ENCODE measurements at places on chromosomes 12 and 14.

- no peak for DNase-seq
Measured at GRCh38 chr12:6927379-6928021, at the start of gene ATN1. ATN1 (plus strand) TSS chr12:6927959; CDS start chr12:6934002, 6,043 bp downstream.

DNA sequence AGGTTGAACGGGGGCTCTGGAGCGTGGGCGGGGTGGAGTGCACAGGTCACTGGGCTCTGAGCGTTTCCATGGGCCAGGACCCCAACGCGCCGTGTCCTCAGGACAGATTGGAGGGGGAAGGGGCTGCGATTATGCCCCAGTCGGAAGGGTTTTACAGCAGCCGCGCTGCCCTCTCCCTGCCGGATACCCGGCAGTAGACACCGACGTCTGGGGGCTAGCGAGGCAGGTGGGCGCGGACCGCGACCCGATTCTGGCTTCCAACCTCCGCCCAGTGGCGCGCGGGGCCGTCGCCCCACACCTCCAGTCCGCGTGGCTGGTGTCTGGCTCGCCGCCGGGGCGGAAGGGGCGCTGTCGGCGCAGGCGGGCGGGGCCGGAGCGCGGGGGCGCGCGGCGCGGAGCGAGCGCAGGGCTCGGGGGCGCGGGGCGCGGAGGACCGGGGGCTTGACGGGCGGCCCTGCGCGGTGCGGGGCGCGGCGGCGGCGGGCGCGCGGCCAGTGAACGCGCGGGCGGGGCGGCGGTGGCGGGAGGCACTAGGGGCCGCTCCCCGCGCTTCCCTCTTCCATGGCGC lies 2.4 kb upstream of the KIF26A start:
- DNase-seq = no peak

GRCh38 chr12:52916216-52916615 lies 11.3 kb upstream of the KRT8 start:
- no peak for DNase-seq

DNA sequence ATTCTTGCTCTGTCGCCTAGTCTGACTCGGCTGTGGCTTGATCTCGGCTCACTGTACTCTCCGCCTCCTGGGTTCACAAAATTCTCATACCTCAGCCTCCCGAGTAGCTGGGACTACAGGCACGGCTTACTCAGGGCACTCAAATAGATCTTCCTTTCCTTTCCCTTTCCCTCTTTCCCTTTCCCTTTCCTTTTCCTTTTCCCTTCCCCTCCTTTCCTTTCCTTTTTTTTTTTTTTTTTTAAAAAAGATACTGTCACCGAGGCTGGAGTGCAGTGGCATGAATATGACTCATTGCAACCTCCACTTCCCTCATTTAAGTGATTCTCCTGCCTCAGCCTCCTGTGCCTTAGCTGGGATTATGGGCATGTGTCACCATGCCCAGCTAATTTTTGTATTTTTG lies 86.0 kb downstream of the AEBP2 start:
- no peak for DNase-seq

- no peak for DNase-seq
Measured at GRCh38 chr12:26571560-26571959, 261.4 kb downstream of the ITPR2 start.

GRCh38 chr12:88266806-88267360 lies 124.8 kb downstream of the TMTC3 start:
- DNase-seq = no peak

DNA sequence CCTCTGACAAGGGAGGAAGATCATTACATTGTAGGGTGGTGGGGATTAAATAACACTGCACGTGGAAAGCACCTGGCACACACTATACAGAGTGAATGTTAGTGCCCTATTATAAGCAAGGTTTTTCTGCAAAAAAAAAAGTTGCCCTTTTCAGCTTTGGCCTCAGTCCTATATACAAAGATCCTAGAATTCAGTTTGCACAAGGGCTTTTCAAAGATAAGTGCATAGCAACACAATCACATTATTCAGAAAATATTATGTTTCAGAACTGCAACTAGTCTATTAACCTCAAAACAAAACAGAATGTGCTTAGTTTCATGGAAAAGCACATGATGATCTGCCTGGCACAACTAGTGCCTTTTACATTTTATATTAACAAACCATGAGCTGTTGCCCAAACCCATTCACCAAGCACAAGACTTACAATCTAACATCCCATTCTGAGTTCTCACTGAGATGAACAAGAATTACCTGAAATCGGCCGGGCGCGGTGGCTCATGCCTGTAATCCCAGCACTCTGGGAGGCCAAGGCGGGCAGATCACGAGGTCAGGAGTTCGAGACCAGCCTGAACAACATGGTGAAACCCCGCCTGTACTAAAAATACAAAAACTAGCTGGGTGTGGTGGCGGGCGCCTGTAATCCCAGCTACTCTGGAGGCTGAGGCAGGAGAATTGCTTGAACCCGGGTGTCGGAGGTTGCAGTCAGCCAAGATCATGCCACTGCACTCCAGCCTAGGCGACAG lies 1.8 kb downstream of the TM7SF3 start:
- no peak for DNase-seq

DNA sequence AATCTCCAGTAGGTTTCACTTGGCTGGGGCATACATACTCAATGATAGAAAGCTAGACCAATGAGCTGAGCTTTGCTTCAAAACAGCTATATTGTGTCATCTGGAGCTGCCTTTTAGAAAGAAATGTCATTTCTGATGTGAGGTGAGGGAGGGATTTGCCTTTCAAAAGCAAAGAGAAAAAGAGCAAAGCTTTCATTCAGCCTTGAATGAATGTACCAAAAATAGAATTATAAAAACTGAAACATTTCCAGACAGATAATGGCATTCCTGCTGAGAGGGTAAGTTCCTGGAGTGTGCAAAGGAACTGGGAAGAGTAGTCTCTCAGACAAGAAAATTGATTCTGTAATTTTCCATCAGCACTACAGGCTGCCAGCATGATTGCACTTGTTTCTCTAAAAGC lies 710.0 kb downstream of the LRFN5 start:
- DNase-seq = no peak

DNA sequence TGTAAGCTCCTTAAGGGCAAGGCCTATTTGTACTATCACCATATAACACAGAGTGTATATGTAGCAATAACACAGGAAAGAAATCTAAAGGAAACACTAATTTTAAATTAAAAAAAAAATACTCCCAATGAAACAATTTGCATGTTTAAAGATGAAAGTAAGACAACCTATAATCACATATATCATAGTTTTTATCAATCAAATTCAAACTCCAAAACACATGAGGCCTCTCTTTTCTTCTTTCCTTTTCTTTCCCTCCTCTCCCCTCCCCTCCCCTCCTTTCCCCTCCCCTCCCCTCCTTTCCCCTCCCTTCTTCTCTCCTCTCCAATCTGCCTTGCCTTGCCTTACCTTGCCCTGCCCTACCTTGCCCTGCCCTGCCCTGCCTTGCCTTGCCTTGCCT lies 405.8 kb upstream of the RPL10L start:
- no peak for DNase-seq

- no peak for DNase-seq
Measured at GRCh38 chr12:52121824-52122539, 42.5 kb downstream of the SMIM41 start.

DNA sequence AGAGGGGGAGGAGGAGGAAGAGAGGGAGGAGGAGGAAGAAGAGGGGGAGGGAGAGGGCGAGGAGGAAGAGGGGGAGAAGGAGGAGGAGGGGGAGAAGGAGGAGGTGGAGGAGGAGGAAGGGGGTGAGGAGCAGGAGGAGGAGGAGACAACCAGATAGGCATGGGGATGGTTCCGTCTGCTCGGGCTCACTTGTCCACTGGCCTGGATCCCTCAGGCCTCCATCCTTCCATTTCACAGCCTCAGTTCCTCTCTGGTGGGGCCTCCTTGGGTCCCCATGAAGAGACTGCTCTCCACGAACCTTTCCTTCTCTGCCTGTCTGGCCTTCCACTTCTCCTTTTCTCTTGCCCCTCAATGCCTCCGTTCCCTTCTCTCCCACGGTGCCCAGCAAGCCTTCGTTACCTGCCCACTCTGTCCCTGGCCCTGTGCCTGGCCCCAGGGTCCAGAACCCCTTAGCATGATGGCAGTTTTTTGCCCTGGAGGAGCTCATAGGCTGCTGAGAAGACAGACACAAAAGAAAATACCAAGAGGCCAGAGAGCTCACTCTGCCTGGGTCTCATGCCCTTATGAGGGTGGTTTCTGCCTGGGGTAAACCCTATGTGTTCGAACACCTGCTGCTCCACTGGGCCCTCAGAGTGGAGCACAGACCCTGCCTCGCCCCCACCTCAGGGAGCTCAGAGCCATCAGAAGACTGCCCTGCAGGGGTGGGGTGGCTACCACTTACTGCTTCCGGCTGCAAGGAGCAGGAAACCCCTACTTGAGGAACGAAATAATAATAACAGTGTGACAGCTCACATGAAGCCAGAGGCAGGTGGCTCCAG lies 11.7 kb upstream of the CACNA2D4 start:
- no peak for DNase-seq

DNA sequence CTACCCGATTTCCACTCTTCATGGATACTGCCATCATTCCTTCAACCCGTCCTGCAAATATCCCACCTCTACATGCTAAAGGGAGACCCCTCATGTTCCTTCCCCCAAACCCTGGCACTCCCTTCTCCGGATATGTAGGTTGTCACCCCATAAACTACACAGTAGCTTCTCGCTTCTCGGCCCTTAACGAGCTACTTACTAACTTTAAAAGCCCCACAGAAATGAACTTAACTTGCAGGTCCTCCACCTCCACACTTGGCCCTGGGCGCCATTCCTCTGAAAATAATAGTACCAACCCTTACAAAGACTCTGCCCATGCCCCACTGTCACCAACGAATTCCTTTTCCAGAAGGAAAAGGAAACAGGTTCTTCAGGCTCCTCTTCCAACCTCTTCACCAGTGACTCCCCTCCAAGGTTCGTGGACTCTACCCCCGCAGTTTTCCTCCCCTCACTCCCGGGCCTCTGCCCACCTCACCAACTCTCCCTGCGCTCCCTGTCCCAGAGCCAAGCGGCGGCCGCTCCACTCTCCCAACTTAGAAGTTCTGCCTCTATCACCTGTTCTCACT lies 1.2 kb downstream of the SPPL3 start:
- DNase-seq = no peak

GRCh38 chr14:91810699-91811098 lies 56.6 kb downstream of the TC2N start:
- no peak for DNase-seq

DNA sequence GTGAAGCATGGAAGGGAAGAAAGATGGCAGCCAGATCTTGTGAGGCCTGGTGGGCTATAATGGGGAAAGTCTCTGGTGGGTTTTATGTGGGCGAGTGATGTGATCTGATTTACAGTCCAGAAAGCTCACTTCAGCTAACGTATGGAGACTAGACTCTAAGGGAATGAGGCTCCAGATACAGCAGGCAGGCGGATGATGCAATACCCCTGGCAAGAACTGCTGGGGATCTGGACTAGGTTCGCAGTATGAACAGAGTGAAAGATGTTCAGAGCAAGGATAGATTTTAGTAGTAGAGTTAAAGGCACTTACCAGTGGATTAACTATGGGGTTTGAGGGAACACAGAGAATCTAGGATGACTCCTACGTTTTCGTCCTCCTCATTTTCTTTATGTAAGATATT lies 253.1 kb downstream of the ANO2 start:
- DNase-seq = no peak

- no peak for DNase-seq
Measured at GRCh38 chr14:32761381-32761968, 177.2 kb upstream of the NPAS3 start.

DNA sequence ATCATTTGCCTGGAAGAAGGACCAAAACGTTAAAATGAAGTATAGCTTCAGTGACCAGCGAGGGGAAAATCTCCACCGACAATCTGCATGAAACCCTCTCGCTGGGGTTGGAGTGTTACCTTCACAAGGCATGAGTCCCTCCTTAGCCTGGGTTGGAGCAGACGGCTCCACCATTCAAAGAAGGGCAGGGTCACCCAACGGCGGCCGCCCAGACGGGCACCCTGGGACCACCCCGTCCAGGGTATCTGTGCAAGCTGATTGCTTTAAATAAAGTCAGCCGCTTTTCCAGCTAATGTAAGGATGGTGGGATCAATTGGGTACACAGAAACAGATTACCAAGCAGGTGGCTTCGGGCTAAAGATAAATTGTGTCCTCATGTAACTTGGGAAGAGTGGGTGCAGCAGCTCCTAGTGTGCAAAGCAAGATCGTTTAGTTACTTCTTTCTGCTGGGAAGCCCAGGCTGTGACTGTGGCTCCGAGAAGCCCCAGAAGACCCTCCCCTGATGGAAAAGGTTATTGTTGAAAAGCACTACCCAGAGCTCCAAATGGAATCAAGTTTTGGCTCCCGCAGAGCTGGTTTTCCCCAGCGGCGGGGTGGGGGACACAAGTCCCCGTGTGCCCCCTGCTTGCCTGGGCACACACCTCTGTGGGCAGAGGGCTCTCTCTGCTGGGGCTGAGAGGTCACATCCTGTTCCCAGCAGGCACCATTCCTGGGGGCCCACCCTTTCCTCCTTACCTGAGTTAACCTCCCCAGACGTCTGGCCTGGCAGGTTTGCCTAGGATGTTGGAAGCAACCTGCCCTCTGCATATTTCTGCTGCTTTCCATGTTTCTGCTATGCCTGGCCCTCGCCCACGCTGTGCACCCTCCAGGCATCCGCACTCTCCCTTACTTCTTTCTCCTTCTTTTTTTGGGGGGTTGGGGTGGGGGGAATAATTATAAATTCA lies 318.6 kb upstream of the DIO3 start:
- DNase-seq = no peak

GRCh38 chr12:28424965-28425364 lies 234.7 kb downstream of the CCDC91 start:
- DNase-seq = no peak
